Midbrain (tissue), 1 donor: ENCODE measurements at places on chromosomes 12 and 14.

GRCh38 chr12:50845021-50845647, 2.4 kb downstream of the TMPRSS12 start:
- DNase-seq, result no peak

DNA sequence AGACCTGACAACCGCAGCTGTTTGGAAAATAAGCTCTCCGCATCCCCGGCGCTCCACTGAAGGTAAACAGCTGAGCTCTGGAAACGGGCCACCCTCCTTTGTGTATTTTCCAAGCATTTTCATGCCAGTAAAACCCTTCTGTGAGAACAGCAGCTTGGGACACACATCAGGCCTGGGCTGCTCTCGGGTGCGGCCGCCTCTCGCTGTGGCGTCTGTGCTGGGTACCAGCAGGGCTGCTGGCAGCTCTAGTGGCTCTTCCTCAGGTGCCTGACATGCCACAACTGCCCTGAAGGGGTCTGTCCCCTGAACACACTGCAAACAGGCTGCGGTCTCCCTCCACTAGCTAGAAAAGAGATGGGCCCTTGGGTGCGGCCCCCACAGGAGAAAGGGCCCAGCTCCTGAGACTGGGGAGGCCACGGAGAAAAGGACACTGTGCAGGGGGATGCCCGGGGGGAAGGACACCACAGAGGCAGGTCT, 96.3 kb downstream of the ITPK1 start:
- DNase-seq, result peak; percentile 47

GRCh38 chr14:50447461-50447860, 50.8 kb upstream of the CDKL1 start:
- DNase-seq, result no peak

- no peak for DNase-seq
Observed at GRCh38 chr12:53696655-53697331, 20.9 kb upstream of the ATP5MC2 start.

DNA sequence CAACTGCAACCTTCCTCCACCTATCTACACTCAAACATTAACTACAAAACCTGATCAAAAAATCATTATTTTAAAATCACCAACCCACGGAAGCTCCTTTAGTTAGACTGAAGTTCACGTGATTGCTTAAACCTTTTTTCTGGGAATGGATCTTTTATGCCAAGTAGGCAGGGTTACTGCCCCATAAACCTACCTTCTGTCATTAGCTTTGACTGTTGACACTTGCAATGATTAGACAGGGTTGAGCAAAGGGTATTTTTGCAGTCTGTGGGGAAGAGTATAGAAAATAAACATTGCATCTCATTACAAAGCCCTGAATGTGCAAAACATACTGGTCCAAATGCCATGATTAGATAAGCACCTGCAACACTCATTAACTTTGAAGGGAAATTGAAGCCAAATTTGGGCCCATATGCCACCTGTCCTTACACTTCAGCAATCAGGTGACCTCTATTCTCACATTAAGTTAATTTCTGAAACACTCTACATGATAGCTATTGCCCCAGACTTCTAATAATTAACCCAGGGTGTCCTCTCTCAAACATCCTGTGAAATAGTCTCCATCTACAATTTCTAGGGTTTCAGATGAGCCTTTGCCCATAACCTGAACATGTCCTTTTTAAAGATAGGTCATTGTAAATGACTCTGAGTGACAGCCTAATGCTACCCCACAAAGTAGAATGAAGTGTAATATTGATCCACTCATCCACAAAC, 156.0 kb upstream of the PLEKHG7 start:
- DNase-seq, result no peak

- DNase-seq, result no peak
Observed at GRCh38 chr12:112830901-112831300, 39.4 kb downstream of the RPH3A start.

- no peak for DNase-seq
Observed at GRCh38 chr14:89485264-89485663, 68.2 kb upstream of the FOXN3 start.

GRCh38 chr12:61009192-61009591, 1251.0 kb upstream of the USP15 start:
- no peak for DNase-seq

- no peak for DNase-seq
Observed at GRCh38 chr12:77337362-77337761, 272.0 kb upstream of the E2F7 start.

- DNase-seq, result peak; percentile 6
Observed at GRCh38 chr12:12086973-12087692, 16.4 kb downstream of the BCL2L14 start.
